ENCODE measurements at places on chromosomes 12 and 14. TPM values are rescaled to one million over a fixed set of nuclear protein-coding genes. Genes with fewer than 3 reads are reported as not detected.

GRCh38 chr14:78005325-78005724, 164.8 kb upstream of the NRXN3 start:
- no peaks in the 10 kb centered on the region for H3K27me3 ChIP-seq
- peaks cover 5% of the 10 kb centered on the region for H3K36me3 ChIP-seq
- peak; percentile 17 for DNase-seq
- no peak overlapping the region for H3K27ac ChIP-seq
- no peaks in the 10 kb centered on the region for H3K4me1 ChIP-seq
- no peak overlapping the region for H3K4me3 ChIP-seq

GRCh38 chr12:10851243-10851858, 2.1 kb upstream of the PRR4 start:
- no peak for DNase-seq
- peaks cover 1% of the 10 kb centered on the region for H3K27me3 ChIP-seq
- peaks cover 21% of the 10 kb centered on the region for H3K36me3 ChIP-seq
- no peaks in the 10 kb centered on the region for H3K4me1 ChIP-seq
- H3K4me3 ChIP-seq, result no peak overlapping the region
- no peak overlapping the region for H3K27ac ChIP-seq

DNA sequence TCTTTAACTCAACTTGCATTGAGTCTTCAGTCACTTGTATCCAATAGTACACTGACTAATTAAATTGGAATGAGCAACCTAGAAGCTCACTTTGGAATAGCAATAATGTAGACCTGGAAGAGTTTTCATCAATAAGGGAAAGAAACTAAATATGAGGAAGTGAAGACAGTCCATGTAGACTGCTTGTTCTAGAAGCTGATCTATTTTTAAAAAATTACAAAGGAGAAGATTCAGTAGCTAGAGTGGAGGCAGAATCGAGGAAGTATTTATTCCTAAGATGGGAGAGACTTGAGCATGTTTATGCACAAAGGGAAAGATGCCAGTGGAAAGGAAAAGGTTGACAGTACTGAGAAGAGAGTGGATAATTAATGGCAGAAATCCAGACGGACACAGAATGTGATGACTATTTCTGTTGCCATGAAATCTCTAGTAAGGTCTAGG, 156.3 kb upstream of the PDE3A start:
- H3K36me3 ChIP-seq, result no peaks in the 10 kb centered on the region
- H3K27ac ChIP-seq, result no peak overlapping the region
- no peak overlapping the region for H3K4me3 ChIP-seq
- no peaks in the 10 kb centered on the region for H3K4me1 ChIP-seq

- no peak overlapping the region for H3K4me3 ChIP-seq
- no peaks in the 10 kb centered on the region for H3K4me1 ChIP-seq
- H3K27me3 ChIP-seq, result no peaks in the 10 kb centered on the region
- no peaks in the 10 kb centered on the region for H3K36me3 ChIP-seq
- DNase-seq, result no peak
These were observed 917.0 kb downstream of the LRFN5 start for GRCh38 chr14:42523666-42524065.

DNA sequence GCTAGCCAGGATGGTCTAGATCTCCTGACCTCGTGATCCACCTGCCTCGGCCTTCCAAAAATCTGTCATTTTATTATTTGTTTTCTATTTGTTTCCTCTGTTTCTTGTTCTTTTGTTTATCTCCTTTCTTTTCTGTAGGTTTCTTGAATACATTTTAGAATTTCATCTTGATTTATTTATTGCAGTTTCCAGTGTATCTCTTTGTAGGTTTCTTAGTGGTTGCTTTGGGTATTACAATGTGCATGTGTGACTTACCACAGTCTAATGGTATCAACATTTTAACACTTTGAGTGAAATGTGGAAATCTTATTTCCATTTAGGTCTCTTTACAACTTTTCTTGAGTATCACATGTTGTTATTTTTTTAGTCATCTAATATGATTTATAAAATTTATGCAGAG, 29.9 kb upstream of the MUCL1 start:
- no peaks in the 10 kb centered on the region for H3K27me3 ChIP-seq
- no peaks in the 10 kb centered on the region for H3K36me3 ChIP-seq
- no peak overlapping the region for H3K4me3 ChIP-seq
- no peak overlapping the region for H3K27ac ChIP-seq
- no peaks in the 10 kb centered on the region for H3K4me1 ChIP-seq
- DNase-seq, result no peak

DNA sequence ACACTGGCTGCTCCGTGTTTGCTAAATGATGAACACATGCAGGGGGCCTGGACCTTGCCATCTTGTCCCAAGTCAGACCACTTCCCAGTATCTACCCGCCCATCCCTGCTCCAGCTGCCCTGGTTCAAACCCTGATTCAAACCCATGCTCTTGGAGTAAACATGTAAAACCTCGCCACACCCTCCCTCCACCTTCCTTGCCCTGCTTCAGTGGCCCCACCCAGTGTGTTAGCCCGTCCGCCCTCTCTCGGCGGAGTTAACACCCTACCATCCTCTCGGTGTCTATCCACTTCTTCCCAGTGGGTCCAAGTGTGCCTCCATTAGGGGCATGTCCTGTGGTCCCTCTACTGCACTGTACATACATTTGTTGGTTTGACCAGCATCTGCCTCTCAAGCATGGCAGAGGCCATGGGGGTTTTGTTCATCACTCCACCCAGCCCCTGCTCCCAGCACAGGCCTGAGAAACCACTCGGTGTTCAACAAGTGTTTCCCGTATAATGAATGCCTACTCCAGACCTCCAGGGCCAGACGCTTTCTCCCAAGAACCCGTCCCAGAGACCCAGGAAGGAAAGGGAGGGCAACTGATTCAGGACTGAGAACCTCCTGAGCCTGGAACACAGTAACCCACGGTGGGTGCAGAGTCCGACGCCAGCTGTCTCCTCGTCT, 37.1 kb downstream of the P2RX4 start:
- H3K4me3 ChIP-seq, result no peak overlapping the region
- peaks cover 15% of the 10 kb centered on the region for H3K36me3 ChIP-seq
- no peak for DNase-seq

DNA sequence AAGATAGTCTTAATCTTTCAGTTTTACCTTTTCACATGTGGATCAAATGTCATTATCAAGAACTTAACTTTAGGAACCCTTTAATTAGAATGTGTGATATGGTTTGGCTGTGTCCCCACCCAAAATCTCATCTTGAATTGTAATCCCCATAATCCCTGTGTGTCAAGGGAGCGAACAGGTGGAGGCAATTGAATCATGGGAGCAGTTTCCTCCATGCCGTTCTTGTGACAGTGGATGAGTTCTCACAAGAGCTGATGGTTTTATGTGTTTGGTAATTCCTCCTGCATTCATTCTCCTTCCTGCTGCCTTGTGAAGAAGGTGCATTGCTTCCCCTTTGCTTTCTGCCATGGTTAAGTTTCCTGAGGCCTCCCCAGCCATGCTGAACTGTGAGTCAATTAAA, 160.6 kb downstream of the MON2 start:
- no peaks in the 10 kb centered on the region for H3K36me3 ChIP-seq
- peaks cover 27% of the 10 kb centered on the region for H3K4me1 ChIP-seq
- no peaks in the 10 kb centered on the region for H3K27me3 ChIP-seq
- H3K27ac ChIP-seq, result no peak overlapping the region

- no peak overlapping the region for H3K4me3 ChIP-seq
- H3K4me1 ChIP-seq, result no peaks in the 10 kb centered on the region
- H3K27me3 ChIP-seq, result peaks cover 2% of the 10 kb centered on the region
- no peak overlapping the region for H3K27ac ChIP-seq
These were observed 20.5 kb upstream of the SRRM4 start for GRCh38 chr12:118960865-118961264.

DNA sequence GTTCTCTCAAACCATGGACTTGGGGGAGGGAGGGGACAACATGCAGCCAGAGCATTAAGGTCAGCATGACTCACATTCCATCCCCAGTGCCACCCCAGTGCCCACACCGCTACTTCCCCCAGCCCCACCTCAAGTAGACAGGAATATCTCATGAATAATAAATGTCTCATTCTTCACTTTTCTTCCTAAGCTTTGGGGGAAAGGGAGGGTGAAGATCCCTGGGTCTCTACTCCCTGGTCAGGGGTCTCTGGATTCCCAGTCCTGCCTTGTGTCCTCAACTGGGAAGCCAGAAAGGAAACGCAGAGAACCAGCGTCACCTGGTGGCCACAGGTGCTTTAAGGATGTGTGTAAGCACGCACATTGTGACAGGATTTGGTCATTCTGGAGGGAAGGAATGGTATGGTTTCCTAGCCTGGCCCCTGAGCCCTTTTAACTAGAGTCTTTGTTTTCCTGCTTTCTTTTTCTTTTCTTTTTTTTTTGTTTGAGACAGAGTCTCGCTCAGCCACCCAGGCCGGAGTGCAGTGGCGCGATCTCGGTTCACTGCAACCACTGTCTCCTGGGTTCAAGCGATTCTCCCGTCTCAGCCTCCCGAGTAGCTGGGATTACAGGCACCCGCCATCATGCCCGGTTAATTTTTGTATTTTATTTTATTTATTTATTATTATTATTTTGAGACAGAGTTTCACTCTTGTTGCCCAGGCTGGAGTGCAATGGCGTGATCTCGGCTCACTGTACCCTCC, 3.4 kb downstream of the GPR84 start:
- H3K4me1 ChIP-seq, result peaks cover 5% of the 10 kb centered on the region
- no peak overlapping the region for H3K27ac ChIP-seq
- H3K27me3 ChIP-seq, result peaks cover 7% of the 10 kb centered on the region
- DNase-seq, result peak; percentile 56

GRCh38 chr12:55067701-55068100, 47.9 kb downstream of the NEUROD4 start:
- H3K4me1 ChIP-seq, result no peaks in the 10 kb centered on the region
- no peak overlapping the region for H3K27ac ChIP-seq
- peaks cover 11% of the 10 kb centered on the region for H3K27me3 ChIP-seq
- DNase-seq, result no peak

DNA sequence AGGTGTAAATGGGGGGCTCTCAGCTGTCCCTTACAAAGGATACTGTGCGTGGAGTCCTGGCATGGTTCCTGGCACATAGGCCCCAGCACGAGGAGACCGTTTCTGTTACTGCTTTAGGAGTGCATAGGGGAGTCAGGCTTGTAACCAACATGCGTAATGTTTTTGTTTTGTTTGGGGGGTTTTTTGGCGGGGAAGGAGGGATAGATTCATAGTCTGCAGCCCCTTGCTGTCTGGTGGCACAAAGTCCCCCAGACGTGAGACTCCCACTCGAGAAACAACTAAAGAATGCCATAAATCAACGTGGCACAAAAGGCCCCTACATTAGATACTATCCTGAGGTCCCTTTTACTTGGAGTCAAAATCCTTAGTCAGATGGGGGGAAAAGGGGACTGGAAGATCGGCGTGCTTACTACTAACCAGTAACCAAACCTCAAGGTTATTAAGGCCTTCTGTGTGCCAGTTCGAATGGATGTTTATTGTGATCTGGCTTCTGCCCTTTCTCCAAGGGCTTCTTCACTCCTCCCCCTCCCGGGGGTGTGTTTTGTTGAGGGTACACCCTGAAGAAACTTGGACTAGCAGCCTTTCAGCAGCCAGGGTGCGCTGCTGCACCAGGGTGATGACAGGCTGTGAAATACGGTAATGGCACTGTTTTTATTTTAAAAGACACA, 874 bp downstream of the ISCU start:
- peaks cover 16% of the 10 kb centered on the region for H3K36me3 ChIP-seq
- H3K4me3 ChIP-seq, result peak overlapping the region; percentile 99

GRCh38 chr12:82959821-82960220, 273.1 kb downstream of the TMTC2 start:
- no peaks in the 10 kb centered on the region for H3K4me1 ChIP-seq
- no peak for DNase-seq
- no peak overlapping the region for H3K27ac ChIP-seq

DNA sequence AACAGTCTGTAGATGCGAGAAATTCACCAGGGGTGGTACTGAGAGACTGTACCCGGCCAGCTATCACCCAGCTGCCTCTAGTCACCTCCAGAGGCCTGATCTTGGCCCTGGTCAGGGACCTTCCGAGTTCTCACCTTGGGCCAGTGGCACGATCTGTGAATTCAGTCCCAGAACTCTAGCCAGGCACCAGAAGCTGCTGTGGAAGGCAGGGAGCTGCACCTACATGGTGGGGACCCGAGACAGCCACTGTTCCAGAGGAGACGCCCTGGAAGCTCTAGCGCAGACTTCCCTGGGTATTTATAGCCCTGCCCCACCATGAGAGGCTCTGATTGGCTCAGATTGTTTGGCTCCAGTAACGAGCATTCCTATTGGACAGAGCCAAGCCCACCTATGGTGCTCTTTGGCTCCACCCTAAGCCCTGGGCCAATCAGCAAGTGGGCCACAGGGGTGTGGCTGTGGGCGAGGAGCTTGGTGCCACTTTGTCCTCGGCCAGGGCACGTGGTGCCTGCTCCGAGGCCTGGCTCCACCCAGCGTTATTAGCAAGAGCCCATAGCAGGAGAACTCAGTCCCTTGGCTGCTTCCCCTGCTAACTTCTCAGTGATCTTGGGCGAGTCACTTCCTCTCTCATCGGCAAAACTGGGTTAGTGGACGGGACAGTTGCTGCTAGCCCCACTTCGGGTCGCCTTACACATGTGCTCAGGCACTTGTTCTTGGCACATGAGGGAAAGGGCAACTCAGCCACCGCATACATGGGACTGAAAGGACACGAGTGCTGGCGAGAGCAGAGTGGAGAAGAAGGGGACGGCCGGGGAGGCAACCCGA, 89.0 kb upstream of the BCL11B start:
- no peaks in the 10 kb centered on the region for H3K36me3 ChIP-seq
- peaks cover 22% of the 10 kb centered on the region for H3K27me3 ChIP-seq

GRCh38 chr14:99272899-99273765, 1.1 kb upstream of the BCL11B start:
- H3K27me3 ChIP-seq, result peaks cover 29% of the 10 kb centered on the region
- H3K36me3 ChIP-seq, result no peaks in the 10 kb centered on the region
- no peak for DNase-seq
- peaks cover 38% of the 10 kb centered on the region for H3K4me1 ChIP-seq
- H3K27ac ChIP-seq, result no peak overlapping the region
- H3K4me3 ChIP-seq, result peak overlapping the region; percentile 83

- DNase-seq, result no peak
- no peaks in the 10 kb centered on the region for H3K4me1 ChIP-seq
- peaks cover 14% of the 10 kb centered on the region for H3K36me3 ChIP-seq
- H3K27me3 ChIP-seq, result no peaks in the 10 kb centered on the region
These were observed 41.3 kb upstream of the LMNTD1 start for GRCh38 chr12:25594376-25594775.

DNA sequence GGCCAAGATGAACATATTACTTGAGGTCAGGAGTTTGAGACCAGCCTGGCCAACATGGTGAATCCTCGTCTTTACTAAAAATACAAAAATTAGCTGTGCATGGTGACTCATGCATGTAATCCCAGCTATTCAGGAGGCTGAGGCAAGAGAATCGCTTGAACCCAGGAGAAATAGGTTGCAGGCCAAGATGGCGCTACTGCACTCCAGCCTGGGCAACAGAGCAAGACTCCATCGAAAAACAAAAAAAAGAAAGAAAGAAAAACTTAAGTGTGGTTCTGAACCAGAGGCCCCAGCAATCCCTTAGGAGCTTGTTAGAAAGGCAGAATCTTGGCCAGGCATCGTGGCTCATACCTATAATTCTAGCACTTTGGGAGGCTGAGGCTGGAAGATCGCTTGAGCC, 24.5 kb downstream of the SVOP start:
- no peaks in the 10 kb centered on the region for H3K36me3 ChIP-seq
- no peak overlapping the region for H3K27ac ChIP-seq
- no peaks in the 10 kb centered on the region for H3K4me1 ChIP-seq
- no peak for DNase-seq
- H3K4me3 ChIP-seq, result no peak overlapping the region

CNIH1 gene
- total RNA-seq, result 225 TPM

KCNJ8 gene
- total RNA-seq, result 8.5 TPM

KERA gene
- total RNA-seq, result not detected

LRRC10 gene
- total RNA-seq, result not detected

TMEM229B gene
- total RNA-seq, result 0.38 TPM

CLEC4C gene
- not detected for total RNA-seq

ZFHX2 gene
- total RNA-seq, result 6.3 TPM

MFAP5 gene
- 37.5 TPM for total RNA-seq

TPI1 gene
- 963 TPM for total RNA-seq

PTPRQ gene
- 2.6 TPM for total RNA-seq

SYCP3 gene
- total RNA-seq, result not detected

C12orf60 gene
- 1.2 TPM for total RNA-seq

SLC7A8 gene
- total RNA-seq, result 18.0 TPM

SPIC gene
- total RNA-seq, result not detected

SLC25A47 gene
- not detected for total RNA-seq

Measured in HFFc6 (cell line).